Upper lobe of right lung (tissue), 1 donor: ENCODE measurements at places on chromosomes 5 and 9. TPM values are rescaled to one million over a fixed set of nuclear protein-coding genes. Genes with fewer than 3 reads are reported as not detected.

Gene MELK
- total RNA-seq: 1.2 TPM

Gene CDH18
- total RNA-seq: not detected

Gene LRRC19
- total RNA-seq: 0.64 TPM

Gene BAAT
- total RNA-seq: 1.0 TPM

Gene DOCK8
- 83.4 TPM for total RNA-seq

Gene GABRA6
- not detected for total RNA-seq

Gene TCERG1
- 46.3 TPM for total RNA-seq

Gene AIF1L
- 12.3 TPM for total RNA-seq

Gene GPR150
- 0.49 TPM for total RNA-seq

Gene TSSK1B
- total RNA-seq: not detected

Gene IFNK
- not detected for total RNA-seq

Gene IL13
- total RNA-seq: not detected

Gene SV2C
- 0.32 TPM for total RNA-seq

Gene ISL1
- not detected for total RNA-seq

Gene HAVCR1
- not detected for total RNA-seq

Gene ANKRD34B
- 0.35 TPM for total RNA-seq

Gene IL5
- total RNA-seq: not detected

Gene SIMC1
- total RNA-seq: 17.6 TPM

Gene F12
- total RNA-seq: 0.69 TPM

Gene TRAPPC13
- 19.6 TPM for total RNA-seq

Gene GFI1B
- total RNA-seq: 0.52 TPM

Gene PCDHB15
- total RNA-seq: 2.5 TPM

Gene ZNF462
- total RNA-seq: 25.4 TPM

Gene GPX3
- total RNA-seq: 1,259 TPM

Gene LCN12
- 2.6 TPM for total RNA-seq

Gene CARTPT
- total RNA-seq: not detected

Gene PDE6A
- total RNA-seq: 0.09 TPM

Gene PCDHB10
- total RNA-seq: 2.1 TPM

Gene F2RL1
- total RNA-seq: 8.0 TPM

Gene PCDHGB3
- 2.6 TPM for total RNA-seq

Gene GRM6
- total RNA-seq: not detected

Gene POLR3G
- 0.93 TPM for total RNA-seq

Gene TICAM2
- 6.9 TPM for total RNA-seq

Gene ANKRD55
- total RNA-seq: 0.49 TPM

Gene CNTNAP3
- 5.2 TPM for total RNA-seq

Gene PDLIM4
- total RNA-seq: 7.4 TPM

Gene GBGT1
- 27.4 TPM for total RNA-seq

Gene FOXD4L5
- 0.41 TPM for total RNA-seq

Gene TIMD4
- not detected for total RNA-seq

Gene PCDHGB6
- total RNA-seq: 7.5 TPM

Gene CNTLN
- 7.4 TPM for total RNA-seq

Gene SPATA31C1
- total RNA-seq: not detected

Gene PCDH12
- total RNA-seq: 17.0 TPM

Gene SLC9A3
- total RNA-seq: 1.0 TPM

Gene SLC45A2
- total RNA-seq: not detected

Gene P4HA2
- 79.0 TPM for total RNA-seq

Gene CDKN2A
- 5.1 TPM for total RNA-seq

Gene HTR1A
- not detected for total RNA-seq

Gene MOB3B
- total RNA-seq: 17.8 TPM

Gene DNAH5
- total RNA-seq: 4.6 TPM

Gene CAAP1
- total RNA-seq: 11.6 TPM

Gene TSLP
- total RNA-seq: 1.7 TPM

Gene CDH10
- not detected for total RNA-seq
